ENCODE measurements at places on chromosomes 16 and 17.

DNA sequence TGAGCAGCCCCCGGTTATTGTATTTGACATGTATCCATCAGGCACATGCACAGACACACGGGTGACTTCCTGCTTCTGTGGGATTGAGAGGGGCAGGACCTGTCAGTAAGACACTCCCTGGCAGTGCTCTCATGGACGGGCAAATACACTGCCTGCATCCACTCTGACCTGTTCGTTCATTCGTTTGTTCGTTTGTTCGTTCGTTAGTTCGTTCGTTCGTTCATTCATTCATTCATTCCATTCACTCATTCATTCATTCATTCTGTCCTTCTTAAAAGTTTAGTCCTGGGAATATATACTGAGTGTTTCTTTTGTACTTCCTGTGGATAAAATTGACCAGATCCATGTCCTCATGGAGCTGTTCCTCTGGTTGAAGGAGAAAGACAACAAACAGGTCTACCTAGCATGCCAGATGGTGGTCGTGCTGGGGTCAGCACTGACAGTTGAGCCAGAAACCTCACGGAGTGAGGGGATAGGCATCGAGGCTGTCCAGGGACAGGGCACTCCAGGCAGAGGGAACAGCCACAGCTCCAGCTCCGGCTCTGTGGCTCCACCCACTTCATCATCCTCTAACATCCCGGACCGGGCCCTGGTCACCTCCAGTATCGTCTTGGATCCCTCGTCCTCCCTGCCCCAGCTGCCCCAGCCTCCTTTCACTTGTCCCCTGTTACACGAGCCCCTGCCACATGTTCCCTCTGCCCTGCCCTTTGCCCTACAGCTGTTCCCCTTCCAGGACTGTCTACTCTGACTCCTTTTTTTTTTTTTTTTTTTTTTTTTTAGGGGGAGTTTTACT lies 336.1 kb downstream of the CPPED1 start:
- no peak for DNase-seq

DNA sequence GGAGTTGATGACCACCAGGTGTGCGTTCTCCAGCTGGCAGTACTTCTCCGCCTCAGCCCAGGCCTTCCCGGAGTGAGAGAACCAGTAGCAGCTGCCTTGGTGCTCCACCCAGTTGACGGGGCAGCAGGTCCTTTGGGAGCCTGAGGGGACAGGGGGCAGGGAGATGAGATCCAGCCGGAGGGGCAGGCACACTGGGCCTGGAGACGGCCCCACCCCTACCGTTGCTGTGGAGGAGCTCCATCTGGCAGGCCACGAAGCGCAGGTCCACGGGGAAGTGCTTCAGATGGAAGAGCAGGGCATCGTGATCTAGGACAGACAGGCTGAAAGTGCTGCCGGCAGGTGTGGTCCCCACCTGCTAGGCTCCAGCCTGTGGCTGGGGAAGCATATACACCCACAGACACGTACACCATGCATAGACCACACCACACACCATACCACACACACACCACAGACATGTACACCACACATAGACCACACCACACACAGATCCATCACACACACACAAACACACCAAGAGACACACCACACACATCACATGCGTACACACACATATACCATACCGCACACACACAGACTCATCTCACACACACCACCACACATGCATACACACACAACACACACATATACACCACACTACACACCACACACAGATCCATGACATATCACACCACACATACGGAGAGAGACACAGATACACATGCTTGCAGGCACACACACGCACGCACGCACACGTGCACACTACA lies 7.4 kb downstream of the ASGR2 start:
- no peak for DNase-seq

- no peak for DNase-seq
These were observed 1.0 kb downstream of the MED1 start for GRCh38 chr17:39450051-39450450.

- no peak for DNase-seq
These were observed 166.3 kb downstream of the SLC39A11 start for GRCh38 chr17:72926171-72926570.

DNA sequence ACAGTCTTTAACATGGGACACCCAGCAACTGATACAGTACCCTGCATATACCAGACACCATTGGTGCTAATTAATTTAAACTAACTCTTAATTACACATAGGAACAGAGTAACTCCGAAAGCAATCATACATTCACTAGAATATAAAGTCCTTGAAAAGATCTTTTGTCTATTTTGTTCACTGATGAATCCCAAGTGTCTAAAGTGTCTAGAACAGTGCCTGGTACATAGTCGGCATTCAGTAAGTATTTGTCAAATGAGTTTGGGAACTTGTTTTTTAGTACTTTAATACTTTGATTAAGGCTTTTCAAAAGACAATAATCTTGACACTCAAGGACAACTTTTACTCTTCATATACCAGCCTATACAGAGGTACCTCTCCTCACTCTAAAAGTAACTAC lies 13.8 kb downstream of the YWHAE start:
- no peak for DNase-seq

- DNase-seq: no peak
These were observed 2.6 kb upstream of the IL17C start for GRCh38 chr16:88635671-88636319.

DNA sequence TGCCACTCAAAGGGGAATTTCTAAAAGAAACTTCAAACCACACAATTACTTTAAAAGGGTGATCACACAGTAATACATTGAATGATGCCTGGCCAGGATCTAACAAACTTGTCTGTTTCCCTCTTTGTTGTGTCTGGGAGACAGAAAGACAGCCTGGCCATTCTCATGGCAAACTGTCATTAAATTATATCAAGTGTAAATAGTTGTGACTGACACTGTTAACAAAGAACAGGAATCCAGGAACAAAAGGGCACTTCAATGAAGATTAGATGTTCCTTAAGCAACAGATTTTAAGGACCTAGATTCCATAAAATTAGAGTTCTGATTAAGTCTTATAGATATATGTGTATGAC lies 383.6 kb downstream of the KCNJ2 start:
- no peak for DNase-seq

GRCh38 chr16:56479469-56479868 lies 28.1 kb downstream of the OGFOD1 start:
- DNase-seq: no peak

- peak; percentile 77 for DNase-seq
These were observed 701 bp upstream of the DPEP2 start for GRCh38 chr16:67999985-68000384.

DNA sequence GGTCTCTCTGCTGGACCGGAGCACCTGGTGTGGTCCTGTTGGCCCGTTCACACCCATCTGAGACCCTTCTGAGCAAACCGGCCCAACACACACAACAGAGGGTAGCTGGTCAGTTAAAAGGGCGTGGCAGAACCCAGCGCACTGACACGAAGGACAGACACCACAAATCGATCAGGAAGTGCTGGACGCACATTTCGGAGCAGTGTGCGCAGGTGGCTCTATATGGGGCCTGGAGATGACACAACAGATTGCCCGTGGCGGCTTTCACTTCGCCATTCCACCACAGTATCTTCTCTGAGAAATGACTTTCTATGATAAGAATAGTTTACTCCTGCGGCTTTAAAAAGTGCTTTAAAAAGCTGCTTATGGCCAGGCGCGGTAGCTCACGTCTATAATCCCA lies 12.5 kb downstream of the CCDC57 start:
- no peak for DNase-seq

DNA sequence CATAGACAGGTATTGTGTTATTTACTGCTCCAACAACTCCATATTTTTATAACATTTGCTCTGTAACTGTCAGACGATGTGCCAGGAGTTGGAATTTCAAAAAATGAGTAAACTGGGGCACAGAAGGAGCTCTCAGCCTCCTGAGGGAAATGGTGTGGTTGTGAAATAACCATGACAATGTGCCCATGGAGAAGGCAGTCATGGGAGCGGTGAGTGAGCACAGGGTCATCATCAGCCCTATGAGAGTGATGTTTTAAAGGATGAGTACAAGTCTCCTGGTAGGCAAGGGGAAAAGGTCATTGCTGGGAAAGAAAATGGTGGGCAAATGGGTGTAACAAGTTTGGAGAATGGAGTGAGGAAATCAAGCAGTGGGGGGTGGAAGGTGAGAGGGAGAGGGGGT lies 115.0 kb upstream of the SEC14L1 start:
- DNase-seq: no peak

DNA sequence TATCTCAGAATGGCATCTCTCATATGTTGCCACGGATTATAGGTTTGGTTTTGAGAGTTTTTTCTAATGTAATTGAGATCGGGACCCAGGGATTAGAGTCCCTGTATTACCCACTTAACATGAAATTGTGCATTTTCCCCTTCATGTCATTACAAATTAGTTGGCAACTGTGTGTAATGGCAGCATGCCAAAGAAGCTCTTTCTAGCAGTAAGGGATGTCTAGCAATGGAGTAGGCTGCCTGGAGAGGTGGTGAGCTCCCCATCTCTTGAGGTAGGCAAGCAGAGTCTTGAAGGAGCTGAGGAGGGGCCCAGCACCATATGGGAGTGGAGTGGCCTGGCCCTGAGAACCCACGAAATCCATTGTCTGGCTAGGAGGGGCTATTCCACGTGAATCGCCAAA lies 10.0 kb upstream of the KATNB1 start:
- DNase-seq: no peak

GRCh38 chr16:11742093-11742535 lies 543 bp downstream of the TXNDC11 start:
- peak; percentile 47 for DNase-seq

DNA sequence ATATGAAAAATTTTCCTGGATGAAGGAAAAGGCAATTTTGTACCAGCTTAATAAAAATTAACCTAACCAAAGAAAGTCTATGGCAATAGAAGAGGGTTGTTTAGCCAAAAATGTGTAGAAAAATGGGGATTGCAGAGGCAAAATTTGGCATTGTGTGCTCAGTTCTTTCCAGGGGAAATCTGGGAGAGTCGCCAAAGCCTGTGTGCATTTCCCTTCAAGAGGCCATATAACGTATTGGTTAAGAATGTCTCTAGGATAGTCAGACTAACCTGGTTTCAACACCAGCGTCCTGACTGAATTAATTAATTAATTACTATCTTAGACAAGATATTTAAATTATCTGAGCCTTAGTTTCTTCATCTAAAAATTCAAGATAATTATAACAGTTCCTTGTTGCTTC lies 44.8 kb upstream of the HLF start:
- no peak for DNase-seq

GRCh38 chr16:79466111-79466510 lies 134.4 kb downstream of the MAF start:
- DNase-seq: no peak

GRCh38 chr16:27745348-27745747 lies 195.4 kb downstream of the KATNIP start:
- DNase-seq: peak; percentile 18

DNA sequence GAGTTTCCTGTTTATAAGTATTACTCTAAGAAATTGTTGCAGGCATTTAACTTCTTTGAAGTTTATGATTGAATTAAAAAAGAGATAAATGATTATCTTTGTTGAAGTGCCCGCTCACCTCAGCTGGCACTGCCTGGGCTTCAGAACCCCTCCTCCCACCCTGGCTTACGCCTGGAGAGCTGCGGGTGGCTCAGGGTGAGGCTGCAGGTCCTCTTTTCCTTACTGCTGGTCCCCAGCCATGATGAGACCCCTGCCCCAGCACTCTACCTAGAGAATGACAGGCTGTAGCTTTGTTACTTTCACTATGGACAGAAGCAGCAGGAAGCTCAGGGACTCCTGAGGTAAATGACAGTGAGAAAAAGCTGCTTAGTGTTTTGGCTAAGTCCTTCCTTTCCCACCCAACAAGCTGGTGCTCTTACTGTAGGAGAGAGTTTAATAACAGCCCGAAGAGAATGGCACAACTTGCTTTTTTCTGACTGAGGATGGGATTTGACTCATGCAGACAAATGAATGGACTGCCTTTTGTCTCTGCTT lies 62.1 kb downstream of the EPN2 start:
- DNase-seq: no peak

DNA sequence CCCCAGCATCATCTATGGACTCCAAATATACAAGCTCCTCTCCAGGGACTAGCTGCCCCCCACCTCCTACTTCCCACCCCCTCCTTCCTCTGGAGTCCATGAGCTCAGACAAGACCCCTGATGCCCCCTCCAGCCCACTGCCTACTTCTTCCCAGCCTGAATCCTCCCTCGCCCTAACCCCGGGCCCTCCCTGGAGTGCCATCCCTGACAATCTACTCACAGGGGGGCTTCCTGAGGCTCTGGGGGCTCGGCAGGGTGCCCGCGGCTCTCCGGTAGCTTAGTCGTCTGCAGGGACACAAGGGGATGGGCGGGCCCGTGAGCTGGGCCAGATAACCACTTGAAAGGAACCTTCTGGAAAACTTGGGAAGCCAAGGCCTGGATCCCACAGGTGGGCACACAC lies 15.1 kb downstream of the MPP3 start:
- DNase-seq: no peak

DNA sequence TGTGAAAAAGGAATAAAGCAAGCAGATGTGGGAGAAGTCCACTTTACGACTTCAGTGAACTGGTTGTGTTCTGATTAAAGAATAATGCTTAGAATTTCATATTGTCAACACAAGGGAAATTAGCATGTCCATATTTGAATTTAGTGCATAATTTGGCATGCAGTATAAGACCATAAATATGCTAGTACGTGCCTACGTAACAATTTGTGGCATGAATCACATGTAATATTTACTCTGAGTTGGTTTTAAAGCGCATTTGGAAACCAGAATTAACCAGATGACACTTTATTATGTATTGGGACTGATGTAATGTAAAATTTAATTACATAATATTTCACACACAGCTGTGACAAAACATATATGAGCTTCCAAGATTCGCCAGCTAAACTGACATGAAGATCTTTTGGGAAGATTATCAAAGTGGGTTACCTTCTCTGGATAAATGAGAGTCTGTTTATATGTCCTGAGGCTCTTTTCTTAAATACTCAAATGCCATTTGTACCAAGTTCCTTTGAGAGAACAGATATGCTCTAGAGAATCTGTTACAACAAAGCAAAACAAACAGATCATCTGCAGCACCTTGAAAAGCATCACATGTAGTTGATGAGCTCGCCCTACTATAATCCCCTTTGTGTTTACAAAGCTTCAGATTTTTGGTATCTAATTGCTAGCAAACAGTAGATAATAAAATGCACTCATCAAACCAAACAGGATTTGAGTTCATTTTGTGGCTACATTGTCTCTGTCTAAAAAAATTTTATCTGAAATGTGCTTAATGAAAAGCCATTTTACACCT lies 1468.6 kb downstream of the CDH11 start:
- no peak for DNase-seq

GRCh38 chr17:53792997-53793396 lies 29.7 kb upstream of the KIF2B start:
- DNase-seq: no peak

DNA sequence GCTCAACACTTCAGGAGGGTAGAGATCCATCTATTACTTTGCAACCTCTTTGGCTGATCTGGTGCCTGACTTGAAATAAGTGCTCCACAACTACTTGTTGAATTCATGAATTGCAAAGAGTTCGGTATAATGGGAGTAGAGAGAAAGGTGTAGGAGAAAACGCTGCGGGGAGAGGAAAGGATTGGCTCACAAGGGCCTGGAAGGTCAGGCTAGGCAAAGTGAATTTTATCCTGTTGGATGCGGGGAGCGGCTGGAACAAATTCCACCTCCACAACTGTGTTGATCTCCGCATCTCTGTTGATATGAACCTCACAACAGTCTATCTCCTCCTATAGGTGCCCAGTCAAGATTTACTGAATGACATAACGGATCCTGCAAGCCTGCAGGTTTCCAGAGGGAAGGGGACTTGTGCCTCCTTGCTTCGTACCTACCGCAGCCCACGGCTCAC lies 684 bp downstream of the SLX4 start:
- peak; percentile 7 for DNase-seq

GRCh38 chr17:31144836-31145235 lies 50.1 kb downstream of the NF1 start:
- no peak for DNase-seq

GRCh38 chr17:35901631-35902175 lies 21.5 kb upstream of the CCL5 start:
- no peak for DNase-seq

Measured in inflammatory macrophage treated with lipopolysaccharide for 4 hours (primary cell).